NCI-H187 (cell line): ENCODE measurements at places on chromosomes 4 and X.

DNA sequence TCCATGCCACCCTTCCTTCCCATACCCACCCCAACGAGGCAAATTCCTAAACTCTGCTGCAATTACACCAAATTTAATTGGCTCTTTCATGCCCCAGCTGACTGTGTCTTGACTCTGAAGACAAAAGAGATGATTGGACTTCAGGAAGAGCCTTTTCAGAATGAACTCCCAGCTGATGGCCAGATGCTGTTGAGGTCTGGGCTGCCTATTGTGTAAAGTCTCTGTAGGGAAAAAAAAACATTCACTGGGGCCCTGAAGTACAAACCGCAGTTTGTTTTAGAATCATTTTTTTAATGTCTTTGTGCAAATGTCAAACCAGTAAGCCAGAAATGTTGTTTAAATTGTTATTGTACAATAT lies 174.8 kb downstream of the HHIP start:
- DNase-seq: no peak

- no peak for DNase-seq
Observed at GRCh38 chrX:25020905-25021449, 5.2 kb upstream of the ARX start.

DNA sequence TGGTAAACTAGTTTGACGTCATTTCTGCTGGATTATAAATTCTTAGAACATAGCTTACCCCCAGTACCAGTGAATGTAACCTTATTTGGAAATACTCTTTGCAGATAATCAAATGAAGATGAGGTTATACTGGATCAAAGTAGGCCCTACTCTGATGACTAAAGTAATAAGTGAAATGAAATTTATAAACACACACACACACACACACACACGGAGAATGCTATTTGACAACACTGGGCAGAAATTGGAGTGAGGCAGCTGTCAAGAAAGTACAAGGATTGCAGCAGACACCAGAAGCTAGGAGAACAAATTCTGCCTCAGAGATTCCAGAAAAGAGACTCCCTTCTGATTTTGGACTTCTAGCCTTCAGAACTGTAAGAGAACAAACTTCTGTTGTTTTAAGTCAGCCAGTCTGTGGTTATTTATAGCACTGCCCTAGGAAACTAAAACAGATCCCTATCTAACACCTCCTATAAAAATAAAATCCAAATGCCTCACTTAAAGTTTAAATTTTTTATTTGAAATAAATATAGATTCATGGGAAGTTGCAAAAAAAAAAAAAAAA lies 448.6 kb downstream of the PCDH18 start:
- DNase-seq: no peak

DNA sequence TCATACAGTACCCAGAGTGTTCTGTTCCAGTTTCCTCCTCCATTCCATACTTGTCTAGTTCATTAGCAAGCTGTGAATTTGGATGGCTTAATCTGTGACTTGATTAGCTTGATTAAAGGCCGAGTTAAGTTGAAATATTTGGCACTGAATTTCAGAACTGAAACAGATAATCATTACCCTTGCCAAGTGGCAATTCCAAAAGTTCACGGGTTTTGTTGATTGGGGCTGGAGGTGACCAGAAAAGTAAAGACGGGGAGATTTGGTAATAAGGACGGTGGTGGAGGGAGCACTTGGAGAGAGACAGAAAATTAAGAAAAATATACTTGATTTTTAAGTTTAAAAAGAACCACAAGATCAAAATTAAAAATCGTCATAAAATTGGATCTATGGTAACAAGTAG lies 21.9 kb upstream of the KLHL2 start:
- DNase-seq: no peak

DNA sequence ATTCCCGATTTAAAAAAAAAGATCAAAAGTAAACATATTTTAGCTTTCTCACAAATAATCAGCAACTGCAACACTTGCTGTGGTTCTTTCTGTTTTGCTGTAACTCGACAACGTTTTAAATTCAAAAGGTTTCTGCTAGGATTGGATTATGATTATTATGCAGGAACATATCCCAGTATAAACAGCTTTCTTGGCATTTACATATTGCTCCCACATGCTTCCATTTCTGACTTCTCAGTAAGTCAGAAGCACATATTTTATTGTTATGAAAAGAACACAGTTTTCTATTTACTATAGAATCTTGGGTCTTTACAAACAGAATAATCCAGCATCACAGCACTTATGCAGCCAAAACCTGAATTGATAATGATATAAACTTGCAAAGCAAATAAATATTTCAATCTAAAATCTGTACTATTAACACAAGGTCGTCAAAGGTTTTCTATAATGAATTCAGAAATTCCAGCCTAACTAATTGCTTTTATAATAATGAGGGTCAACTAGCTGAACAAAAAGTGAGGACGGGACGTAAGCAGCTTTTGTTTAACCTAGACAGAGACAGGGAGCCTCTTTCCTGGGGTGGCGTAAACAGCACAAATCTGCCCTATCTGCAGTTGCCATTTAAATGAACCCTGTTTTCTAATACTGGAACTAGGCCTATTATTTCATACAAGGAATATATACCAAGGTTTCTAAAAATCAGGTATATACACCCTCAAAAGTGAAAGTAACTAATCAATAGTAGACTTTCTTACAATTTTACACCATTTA lies 9.8 kb upstream of the PCDH18 start:
- no peak for DNase-seq

DNA sequence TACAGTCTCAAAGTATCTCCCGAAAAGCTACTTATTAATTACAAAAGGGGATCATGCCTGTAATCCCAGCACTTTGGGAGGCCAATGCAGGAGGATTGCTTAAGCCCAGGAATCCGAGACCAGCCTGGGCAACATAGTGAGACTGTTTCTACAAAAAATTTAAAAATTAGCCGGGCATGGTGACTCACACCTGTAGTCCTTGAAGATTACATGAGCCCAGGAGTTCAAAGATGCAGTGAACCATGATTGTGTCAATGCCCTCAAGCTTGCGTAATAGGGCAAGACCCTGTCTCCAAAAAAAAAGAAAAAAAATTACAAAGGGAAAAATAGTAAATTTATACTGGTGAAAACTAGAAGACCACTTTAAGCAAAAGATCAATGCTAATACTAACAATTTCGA lies 3.3 kb upstream of the PORCN start:
- no peak for DNase-seq

DNA sequence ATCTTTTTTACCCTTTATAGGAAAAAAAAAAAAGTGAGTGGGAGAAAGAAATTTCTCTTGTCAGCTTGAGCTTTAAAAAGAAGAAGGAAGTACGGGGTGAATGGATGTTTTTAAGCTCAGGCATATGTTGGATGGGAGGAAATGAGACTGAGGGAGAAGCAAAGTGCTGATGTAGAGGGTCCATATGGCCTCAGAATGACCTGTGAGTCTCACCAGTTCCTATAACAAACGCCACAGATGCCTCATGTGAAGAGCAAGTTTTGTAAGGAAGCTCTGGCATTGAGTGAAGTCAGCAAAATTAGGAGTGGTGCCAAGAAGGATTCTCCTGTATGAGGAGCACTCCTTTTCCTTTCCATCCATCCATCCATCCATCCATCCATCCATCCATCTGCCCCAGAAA lies 214.6 kb downstream of the PTTG2 start:
- no peak for DNase-seq

GRCh38 chr4:186946682-186947294 lies 223.1 kb upstream of the FAT1 start:
- no peak for DNase-seq

GRCh38 chr4:141195095-141195707 lies 25.5 kb upstream of the ZNF330 start:
- no peak for DNase-seq

- DNase-seq: no peak
Observed at GRCh38 chr4:67082746-67083145, 462.6 kb downstream of the CENPC start.

GRCh38 chr4:156391325-156391653 lies 437.6 kb upstream of the CTSO start:
- no peak for DNase-seq

DNA sequence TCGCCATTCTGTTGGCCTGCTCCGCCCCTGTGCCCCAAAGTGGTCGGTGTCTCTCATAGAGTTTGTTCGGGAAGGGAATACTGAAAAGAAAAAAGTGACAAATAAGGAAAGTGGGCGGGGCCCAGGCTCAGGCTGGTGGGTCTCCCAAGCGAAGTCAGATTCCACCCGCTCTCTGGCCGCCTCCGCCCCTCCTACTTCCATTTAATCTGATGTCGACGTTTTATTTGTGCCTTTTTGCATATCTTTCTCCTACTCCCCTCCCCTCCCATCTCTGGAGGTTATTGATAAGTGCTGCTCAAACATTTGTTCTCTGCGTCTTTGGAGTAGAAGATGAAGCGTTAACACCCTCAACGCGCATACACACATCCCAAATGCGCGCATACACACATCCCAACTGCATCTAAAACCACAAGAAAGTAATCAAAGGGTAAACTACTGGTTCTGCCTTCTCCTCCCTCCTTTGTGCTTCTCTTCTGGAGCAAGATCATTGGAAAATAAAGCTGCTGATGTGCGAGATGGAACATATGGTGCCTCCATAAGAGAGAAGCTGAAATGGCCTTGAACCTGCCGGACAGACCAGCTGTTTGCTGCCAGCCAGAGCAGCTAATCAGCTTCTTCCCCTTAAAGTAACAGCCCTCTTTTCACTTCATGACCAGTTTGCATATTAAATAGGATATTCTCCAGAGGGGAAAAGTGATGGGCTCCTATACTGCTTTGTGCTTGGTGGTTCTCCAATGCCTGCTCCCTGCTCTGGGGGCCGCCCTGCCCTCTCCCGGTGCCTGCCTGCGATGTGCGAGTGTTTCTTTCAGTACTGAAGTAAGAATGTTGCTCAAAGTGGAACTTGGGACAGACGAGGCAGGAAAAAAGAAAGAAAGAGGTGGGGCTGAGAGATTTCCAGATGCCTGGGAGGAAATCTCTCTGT lies 3.1 kb downstream of the MAMLD1 start:
- no peak for DNase-seq

- no peak for DNase-seq
Observed at GRCh38 chrX:12403474-12404082, 265.3 kb downstream of the FRMPD4 start.

DNA sequence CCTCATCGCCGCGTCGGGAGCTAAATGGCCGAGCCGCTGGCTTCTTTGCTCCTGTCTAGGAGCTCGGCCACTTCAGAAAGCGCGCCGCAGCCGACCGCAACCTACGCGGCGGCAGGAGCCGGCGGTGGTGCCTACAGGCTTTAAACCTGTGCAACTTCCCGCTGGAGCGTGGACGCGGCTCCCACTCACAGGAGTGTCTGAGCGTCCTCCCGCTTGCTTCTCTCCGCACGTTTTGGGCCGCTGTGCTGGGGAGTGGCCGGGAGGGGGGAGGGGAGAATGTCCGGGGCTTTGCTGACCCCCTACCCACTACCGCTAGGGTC lies 1.0 kb downstream of the NHSL2 start:
- DNase-seq: no peak

DNA sequence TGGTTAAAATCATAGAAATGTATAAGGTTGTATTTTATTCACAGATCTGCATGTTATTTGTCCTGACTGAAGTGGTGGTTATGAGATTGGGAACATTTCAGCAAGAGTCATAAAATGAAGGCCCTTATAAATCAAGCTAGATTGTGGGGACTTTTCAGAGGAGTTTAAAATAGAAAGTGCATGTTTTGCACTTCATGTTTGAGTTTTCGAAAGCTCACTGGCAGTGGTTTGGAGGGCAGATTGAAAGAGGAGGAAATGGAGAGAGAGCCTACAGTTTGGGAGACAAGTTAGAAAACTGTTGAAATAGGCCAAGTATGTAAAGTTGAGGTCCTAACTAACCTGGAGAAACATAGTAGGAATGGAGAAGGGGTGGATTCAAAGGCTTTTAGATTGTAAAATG lies 124.9 kb downstream of the KDM6A start:
- no peak for DNase-seq

DNA sequence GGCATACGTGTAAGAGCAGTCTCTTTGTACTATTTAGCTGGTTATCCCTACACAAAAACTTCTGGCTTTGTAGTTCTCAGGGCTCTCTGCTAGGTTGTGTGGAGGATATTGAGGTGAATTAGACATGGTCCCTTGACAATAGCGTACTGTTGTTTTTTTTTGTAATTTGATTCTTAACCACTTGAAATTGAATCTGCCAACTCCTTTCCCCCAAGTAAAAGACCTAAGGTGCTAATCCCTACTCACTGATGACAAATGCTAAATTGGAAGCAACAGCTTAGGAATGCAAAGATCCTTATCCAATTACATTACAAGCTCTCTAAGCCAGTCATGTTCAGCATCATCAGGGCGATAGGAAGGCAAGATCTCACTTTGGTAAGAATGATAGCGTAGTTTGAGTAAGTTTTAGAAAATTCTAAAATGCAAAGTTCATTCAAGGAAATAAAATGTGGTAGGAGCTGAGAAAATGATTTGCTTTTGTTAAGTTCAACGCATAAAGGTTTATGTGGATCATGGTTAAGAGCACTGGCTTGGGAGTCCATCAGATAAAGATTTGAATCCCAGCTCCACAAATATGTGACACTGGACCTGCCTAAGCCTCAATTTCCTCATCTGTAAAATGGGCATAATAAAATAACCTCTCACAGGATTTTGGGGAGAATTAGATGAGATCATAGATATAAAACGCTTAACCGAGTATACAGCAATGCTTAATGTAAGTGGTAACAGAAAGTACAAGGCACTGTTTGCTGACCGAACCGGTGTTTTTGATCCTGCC lies 39.3 kb downstream of the DOCK11 start:
- DNase-seq: no peak
